ENCODE measurements at places on chromosomes 4 and X. TPM values are rescaled to one million over a fixed set of nuclear protein-coding genes. Genes with fewer than 3 reads are reported as not detected.

GRCh38 chrX:38552721-38553120, 8.6 kb upstream of the TSPAN7 start:
- no peaks in the 10 kb centered on the region for H3K36me3 ChIP-seq
- no peak overlapping the region for H3K27ac ChIP-seq
- H3K4me3 ChIP-seq = no peak overlapping the region
- DNase-seq = no peak
- no peaks in the 10 kb centered on the region for H3K4me1 ChIP-seq

DNA sequence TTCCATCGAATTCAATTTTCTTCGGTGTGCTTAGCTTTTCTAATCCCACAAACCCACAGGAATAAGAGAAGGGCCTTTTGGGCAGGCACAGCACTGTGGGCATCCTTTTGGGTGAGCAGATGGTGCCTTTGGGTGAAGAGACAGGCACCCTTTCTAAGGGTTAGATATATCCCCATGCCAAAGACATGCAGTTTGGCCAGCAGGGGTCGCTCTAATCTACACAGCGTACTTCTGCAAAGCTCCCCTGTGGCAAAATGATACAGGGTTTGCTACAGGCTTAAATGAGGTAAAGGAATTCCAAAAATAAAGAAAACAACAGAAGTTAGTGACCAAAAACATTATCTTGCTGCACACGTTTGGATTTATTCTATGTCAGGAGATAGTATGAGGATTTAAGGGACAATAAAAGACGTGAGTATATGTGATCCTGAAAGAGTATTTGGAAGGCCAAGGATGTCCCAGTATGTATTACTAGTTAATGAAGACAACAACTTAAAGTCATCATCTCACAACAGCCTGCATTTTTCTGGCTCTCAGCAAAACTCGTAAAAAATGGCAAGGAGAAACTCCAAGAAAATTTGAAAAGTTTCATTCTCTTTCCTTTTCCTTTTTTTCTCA, 49.5 kb downstream of the PHEX start:
- H3K27ac ChIP-seq = no peak overlapping the region
- H3K4me3 ChIP-seq = no peak overlapping the region
- H3K36me3 ChIP-seq = no peaks in the 10 kb centered on the region

GRCh38 chr4:68460085-68460484, 12.8 kb downstream of the TMPRSS11E start:
- no peaks in the 10 kb centered on the region for H3K4me1 ChIP-seq
- H3K4me3 ChIP-seq = no peak overlapping the region
- DNase-seq = no peak
- H3K36me3 ChIP-seq = no peaks in the 10 kb centered on the region
- H3K27me3 ChIP-seq = no peaks in the 10 kb centered on the region

GRCh38 chr4:87071401-87071800, 136.6 kb downstream of the AFF1 start:
- no peak for DNase-seq
- no peak overlapping the region for H3K27ac ChIP-seq
- peaks cover 14% of the 10 kb centered on the region for H3K4me1 ChIP-seq
- no peak overlapping the region for H3K4me3 ChIP-seq
- no peaks in the 10 kb centered on the region for H3K36me3 ChIP-seq

DNA sequence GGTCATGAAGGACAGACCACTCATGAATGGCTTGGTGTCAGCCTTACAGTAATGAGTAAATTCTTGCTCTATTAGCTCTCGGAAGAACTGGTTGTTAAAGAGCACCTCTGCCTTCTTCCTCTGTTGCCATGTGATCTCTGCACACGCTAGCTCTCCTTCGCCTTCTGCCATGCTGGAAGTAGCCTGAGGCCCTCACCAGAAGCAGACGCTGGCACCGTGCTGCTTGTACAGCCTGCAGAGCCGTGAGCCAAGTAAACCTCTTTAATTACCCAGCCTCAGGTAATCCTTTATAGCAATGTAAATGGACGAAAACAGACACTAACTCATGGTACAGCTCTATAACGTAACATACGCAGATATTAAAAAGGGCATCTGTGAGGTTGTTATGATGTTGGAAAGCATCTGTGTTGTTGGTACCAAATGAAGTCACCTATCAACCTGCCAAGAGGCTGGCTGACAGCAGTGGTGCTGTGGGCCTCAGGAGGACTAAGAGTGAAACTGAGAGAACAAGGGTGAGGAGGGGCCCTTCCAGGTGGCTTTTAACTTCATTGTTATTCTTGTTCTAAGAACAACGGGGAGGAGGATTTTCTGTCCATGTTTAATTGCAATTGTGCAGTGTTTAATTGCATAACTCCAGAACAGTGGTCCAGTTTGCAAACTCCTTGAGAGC, 69.2 kb downstream of the CRMP1 start:
- no peak overlapping the region for H3K4me3 ChIP-seq
- H3K36me3 ChIP-seq = no peaks in the 10 kb centered on the region
- no peak overlapping the region for H3K27ac ChIP-seq
- no peak for DNase-seq
- H3K27me3 ChIP-seq = no peaks in the 10 kb centered on the region
- no peaks in the 10 kb centered on the region for H3K4me1 ChIP-seq

GRCh38 chr4:184784628-184785257, 41.0 kb downstream of the ACSL1 start:
- no peak for DNase-seq
- no peaks in the 10 kb centered on the region for H3K36me3 ChIP-seq
- no peak overlapping the region for H3K27ac ChIP-seq
- H3K4me3 ChIP-seq = no peak overlapping the region

DNA sequence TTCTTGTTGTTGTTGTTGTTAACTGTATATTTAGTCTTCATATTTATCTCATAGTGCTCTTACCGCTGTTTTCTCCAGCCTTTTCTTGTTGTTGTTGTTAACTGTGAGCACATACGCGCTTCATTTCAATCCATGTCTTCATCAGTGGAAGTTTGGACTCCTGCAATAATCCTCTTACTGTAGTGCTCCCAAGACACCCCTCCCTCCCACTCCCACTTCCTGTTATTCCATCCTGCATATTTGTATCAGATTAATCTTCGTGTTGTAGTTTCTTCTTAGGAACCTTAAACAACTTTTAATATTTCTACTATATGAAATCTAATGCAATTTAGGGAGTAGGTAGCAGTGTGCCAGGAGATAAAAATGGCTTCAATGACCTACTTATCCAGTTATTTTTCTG, 674.8 kb downstream of the RAPGEF2 start:
- no peaks in the 10 kb centered on the region for H3K27me3 ChIP-seq
- no peak overlapping the region for H3K4me3 ChIP-seq
- no peak overlapping the region for H3K27ac ChIP-seq

DNA sequence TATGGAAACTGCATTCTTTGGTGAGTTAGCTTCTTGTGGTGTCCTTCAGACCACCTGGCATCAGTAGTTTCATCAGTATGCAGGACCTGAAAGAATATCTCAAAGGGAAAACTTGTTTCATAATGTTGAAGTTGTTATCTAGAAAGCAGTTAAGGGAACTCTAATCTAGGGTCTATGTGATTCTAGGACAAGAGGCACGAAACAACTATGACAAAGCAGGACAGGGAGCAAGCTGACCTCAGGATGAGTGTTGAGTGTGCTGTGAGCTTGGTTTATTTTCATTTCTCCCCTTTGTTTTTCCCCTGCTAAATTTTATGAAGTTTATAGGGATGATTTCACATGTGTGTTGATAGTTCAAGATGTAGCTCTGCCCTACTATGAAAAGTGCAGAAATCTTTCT, 65.7 kb downstream of the MXRA5 start:
- H3K4me1 ChIP-seq = no peaks in the 10 kb centered on the region
- no peaks in the 10 kb centered on the region for H3K27me3 ChIP-seq

DNA sequence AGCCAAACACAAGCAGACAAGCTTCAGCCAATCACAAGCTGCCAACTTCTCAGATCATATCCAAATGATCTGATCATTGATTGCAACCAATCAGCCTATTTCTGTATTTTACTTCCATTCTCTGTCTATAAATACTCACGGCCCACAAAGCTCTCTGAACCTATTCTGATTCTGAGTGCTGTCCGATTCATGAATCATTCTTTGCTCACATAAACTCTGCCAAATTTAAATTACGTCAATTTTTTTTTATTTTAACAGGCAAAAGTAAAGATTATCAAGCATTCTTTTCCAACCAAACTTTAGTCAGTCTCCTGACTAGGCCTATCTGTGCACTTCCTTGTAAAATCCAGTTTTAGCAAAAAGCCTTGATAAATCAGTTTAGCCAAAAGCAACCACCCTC, 1.8 kb upstream of the TCEANC start:
- no peaks in the 10 kb centered on the region for H3K27me3 ChIP-seq
- DNase-seq = no peak
- H3K4me1 ChIP-seq = peaks cover 18% of the 10 kb centered on the region
- no peak overlapping the region for H3K4me3 ChIP-seq
- no peaks in the 10 kb centered on the region for H3K36me3 ChIP-seq

- H3K36me3 ChIP-seq = no peaks in the 10 kb centered on the region
- no peak for DNase-seq
- H3K27ac ChIP-seq = no peak overlapping the region
- H3K4me1 ChIP-seq = no peaks in the 10 kb centered on the region
- H3K27me3 ChIP-seq = no peaks in the 10 kb centered on the region
- no peak overlapping the region for H3K4me3 ChIP-seq
Measured at GRCh38 chrX:129690435-129690834, 35.7 kb upstream of the APLN start.

GRCh38 chr4:154560824-154561231, 2.0 kb upstream of the FGB start:
- H3K27ac ChIP-seq = no peak overlapping the region
- DNase-seq = no peak
- no peak overlapping the region for H3K4me3 ChIP-seq
- H3K36me3 ChIP-seq = no peaks in the 10 kb centered on the region
- no peaks in the 10 kb centered on the region for H3K27me3 ChIP-seq
- H3K4me1 ChIP-seq = no peaks in the 10 kb centered on the region

The CLTRN gene
- 0.42 TPM for total RNA-seq

The FAM47E gene
- not detected for total RNA-seq

The RTL3 gene
- not detected for total RNA-seq

The BEND4 gene
- total RNA-seq = 3.2 TPM

The LYAR gene
- total RNA-seq = 95.8 TPM
